ENCODE measurements at places on chromosomes 11 and 22. TPM values are rescaled to one million over a fixed set of nuclear protein-coding genes. Genes with fewer than 3 reads are reported as not detected.

ASPHD2 gene
- total RNA-seq, result 18.1 TPM

RPS6KB2 gene
- total RNA-seq, result 55.0 TPM

MMP1 gene
- total RNA-seq, result not detected

JAML gene
- 272 TPM for total RNA-seq

LTBP3 gene
- 106 TPM for total RNA-seq
